ENCODE measurements at places on chromosomes 2 and 18.
A peak's percentile ranks its signal among the peaks of the same experiment; 100 is the strongest.

DNA sequence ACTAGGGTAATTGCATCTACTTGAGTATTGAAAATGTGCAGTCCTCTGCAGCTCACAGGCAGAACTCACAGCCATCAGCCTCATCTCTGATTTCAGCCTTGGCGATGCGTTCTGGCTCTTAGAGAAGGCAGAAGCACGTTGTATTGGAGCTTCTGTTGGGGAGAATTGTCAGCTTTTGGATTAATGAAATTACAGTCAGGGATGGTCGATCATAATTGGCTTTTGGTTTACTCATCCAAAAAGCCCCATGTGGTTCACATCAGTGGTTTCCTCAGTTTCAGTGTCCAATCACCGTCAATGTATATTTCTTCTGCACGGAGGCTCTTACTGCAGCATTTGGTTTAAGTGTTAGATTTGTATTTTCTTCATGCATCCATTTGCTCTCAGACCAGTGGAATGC, 218.5 kb upstream of the SOX11 start:
- DNase-seq = no peak

DNA sequence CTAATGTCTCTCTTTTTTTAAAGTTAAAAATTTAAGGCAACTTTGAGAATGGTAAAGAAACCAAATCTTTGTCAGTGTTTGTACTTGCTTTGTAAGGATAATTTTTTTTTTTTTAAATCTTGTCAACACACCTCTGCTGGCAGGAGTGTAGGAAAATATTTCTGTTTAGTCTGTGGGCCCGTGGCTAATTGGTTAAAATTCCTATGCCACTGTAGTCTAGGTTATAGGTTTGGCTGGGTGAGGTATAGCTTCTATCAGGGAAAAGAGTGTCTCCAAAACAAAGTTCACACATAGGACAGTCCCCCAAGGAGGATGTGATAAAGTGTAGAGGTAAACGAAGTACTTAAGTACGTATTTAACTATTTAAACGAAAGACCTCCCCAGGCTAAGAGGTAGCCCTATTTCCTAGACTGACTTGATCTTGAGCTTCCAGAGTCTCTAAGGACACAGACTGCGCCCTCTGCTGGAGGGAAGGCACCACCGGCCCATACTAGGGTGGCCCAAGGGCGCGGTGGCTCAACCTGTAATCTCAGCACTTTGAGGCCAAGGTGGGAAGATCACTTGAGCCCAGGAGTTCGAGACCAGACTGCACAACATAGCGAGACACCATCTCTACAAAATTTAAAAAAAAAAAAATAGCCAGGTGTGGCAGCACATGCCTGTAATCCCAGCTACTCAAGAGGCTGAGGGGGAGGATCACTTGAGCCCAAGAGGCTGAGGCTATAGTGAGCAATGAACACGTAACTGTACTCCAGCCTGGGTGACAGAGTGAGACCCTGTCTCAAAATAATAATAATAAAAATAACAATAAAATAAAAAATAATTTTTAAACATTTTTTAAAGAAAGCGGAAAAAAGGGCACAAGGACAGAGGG, 8.9 kb downstream of the TEX44 start:
- no peak for DNase-seq

- no peak for DNase-seq
Measured at GRCh38 chr2:21118302-21118920, 5.4 kb upstream of the TDRD15 start.

DNA sequence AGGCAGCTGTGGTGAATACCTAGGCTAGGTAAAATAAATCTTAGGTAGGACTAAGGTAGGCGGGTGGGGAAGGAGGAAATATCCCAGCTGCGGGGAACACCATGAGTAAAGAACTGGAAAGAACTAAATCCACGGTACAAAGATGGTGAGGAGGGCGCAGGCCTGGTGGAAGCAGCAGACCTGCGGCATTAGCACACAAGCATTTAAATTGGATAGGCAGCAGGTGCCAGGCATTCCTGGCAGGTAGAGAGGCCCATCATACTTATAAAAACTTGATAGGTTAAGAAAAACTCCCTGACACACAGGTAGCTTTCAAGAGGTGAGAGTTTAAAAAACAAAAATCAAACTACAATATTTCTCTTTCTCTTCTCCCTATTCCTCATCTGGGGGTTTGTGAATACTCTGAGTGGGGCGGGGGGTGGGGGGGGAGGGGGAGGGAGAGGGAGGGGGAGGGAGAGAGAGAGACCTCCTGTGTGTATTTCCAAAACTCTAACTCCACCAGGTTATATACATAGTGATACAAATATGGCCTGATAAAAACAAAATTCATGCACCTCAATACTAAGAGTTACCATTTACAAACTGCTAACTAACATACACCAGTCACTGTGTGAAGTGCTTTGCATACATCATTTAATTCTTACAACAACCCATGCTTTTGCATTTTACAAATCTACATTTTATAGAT, 13.5 kb downstream of the AAK1 start:
- no peak for DNase-seq

DNA sequence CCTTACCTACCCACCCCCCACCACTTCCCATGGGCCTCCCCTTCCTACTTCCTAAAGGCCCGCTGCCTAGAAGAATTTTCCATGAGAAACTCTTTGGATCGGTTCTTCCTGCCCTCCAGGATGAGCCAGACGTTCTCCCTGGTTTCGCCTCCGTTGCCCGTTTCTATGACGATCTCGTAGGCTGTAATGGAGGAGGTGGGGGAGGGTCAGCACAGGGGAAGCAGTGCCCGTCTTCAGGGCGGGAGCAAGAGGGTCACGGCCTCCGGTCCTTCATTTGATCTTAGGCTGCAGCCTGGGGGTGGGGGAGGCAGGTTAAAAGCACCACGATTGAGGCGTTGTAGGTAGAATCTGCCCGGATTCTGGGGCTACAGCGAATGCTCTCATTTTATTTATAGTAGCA, 172.0 kb downstream of the LOXHD1 start:
- no peak for DNase-seq

- DNase-seq = no peak
Measured at GRCh38 chr18:68985172-68985820, 187.4 kb downstream of the CCDC102B start.

DNA sequence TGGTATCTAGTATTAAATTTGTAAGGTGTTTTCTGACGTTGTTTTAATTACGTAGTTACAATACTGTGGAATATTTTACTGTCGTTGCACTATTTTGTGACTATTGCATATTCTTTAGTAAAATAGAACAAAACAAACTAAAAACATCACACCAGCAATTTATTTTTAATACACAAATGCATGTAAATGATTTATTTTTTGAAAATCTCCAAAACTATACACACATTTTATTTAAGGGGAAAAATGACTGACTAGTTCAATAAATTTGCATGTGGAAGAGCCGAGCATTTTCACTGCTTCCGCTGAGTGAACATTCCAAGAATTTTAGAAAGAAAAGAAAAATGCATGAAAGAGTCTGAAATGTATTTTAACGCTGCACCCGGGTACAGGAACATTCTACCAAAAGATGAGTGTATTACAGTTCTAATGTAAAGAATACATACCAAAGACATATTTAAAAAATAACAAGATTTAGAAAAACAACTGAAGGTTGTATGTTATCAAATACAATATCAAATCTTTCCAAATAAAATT, 257.7 kb downstream of the MEIS1 start:
- DNase-seq = no peak

GRCh38 chr2:114068438-114068837, 178.5 kb downstream of the ACTR3 start:
- peak; percentile 25 for DNase-seq

- DNase-seq = no peak
Measured at GRCh38 chr2:27855476-27855875, 34.7 kb downstream of the RBKS start.

- no peak for DNase-seq
Measured at GRCh38 chr2:28250006-28250405, 142.7 kb upstream of the FOSL2 start.

DNA sequence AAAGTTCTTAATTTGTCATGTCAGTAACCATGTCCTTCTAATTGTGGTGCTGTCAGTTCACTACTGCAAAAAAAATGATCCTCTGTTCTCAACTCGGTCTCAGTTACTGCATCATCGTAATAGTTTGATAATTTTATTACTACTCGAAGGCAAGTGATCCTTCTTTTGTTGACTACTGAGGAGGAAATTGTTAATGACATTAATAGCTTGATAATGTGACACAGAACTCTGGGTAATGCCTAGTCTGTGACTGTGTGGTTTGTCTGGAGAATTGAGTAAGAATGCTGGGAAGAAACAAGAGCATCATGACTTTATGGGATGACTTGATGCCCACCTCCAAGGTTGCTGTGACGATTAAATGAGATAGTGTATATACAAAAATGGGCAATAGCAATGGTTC, 267.2 kb downstream of the LRRTM1 start:
- DNase-seq = no peak

DNA sequence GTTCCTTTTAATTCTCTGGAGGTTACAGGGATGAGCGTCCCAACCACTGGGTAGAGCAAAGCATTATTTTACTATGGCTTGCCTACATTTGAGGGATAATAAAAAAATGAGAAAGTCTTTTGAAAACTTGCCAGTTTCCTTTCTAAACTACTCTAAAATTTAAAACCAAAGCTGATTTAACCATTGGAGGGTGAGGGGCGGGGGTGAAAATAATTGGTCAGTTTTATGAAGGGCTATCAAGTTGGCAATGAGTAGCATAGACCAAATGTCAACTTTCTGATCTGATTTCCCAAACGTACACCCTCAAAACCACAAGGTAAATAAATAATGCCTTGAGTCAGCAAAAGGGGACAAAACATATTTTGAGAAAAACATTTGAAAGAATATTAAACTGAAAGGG, 85.7 kb upstream of the STK17B start:
- no peak for DNase-seq

DNA sequence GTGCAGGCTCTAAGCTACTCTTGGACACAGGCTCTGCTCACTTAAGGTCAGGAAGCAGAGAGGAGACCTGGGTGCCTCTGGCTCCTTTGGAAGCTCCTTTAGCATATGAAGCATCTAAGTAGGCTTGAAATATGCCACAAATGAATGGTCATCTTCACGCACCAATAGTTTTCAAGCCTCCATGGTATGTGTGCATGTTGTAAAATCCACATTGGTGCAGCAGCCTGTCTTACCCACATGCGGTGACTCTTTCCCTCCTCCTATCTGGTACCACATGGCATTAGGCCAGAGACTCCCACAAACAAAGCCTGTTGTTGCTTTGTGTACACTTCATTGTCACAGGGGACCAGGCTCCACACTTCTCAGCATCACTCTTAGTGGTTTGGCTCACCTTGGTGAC, 442.2 kb upstream of the RAB12 start:
- no peak for DNase-seq

DNA sequence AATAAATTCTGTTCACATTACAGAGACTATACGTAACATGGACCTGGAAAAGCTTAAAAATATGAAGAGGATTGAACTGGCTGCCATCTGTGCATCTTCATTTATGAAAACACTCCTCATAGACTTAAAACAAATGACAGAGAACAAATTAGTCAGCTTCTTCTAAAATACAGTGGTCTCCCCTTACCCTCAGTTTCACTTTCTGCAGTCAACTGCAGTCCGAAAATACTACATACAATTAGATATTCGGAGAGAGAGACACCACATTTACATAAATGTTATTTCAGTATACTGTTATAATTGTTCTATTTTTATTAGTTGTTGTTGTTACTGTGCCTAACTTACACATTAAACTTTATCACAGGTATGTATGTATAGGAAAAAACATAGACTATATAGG, 6.5 kb downstream of the RNF103 start:
- no peak for DNase-seq

GRCh38 chr2:99297994-99298393, 3.0 kb downstream of the LYG1 start:
- no peak for DNase-seq

GRCh38 chr2:158969162-158969714, 798 bp downstream of the TANC1 start:
- no peak for DNase-seq

DNA sequence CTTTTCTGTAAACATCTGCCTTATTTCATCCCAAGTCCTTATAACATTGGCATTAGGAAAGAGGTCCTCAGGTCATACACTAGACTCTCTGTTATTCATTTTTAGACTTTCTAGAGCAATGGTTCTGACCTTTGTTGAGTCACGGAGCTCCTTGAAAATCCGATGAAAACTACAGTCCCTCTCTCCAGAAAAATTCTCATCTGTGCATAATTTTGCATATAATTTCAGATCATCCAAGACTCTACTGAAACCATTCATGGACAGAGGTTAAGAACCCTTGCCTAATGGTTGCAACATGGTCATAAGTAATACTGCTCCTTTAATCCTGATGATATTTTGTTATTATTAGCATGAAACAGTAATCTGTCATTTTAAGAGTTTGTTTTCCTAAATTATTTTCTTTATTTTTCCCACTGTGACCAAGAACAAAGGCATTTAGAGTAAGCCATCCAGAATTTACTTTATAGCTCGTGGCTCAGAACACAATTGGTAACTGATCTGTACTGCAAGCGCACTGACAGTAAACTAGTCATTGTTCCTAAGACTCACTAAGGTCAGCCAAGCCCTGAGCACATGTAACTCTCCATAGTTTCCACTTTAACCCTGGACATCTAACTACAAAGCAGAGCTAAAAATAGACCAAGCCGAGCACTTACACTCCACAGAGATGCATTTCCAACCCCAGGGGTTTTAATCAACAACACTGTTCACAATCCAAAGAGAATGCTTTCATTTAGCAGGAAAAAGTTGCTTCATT, 8.4 kb downstream of the MYOM1 start:
- DNase-seq = no peak

- no peak for DNase-seq
Measured at GRCh38 chr2:219633276-219634065, 6.0 kb downstream of the SLC4A3 start.

DNA sequence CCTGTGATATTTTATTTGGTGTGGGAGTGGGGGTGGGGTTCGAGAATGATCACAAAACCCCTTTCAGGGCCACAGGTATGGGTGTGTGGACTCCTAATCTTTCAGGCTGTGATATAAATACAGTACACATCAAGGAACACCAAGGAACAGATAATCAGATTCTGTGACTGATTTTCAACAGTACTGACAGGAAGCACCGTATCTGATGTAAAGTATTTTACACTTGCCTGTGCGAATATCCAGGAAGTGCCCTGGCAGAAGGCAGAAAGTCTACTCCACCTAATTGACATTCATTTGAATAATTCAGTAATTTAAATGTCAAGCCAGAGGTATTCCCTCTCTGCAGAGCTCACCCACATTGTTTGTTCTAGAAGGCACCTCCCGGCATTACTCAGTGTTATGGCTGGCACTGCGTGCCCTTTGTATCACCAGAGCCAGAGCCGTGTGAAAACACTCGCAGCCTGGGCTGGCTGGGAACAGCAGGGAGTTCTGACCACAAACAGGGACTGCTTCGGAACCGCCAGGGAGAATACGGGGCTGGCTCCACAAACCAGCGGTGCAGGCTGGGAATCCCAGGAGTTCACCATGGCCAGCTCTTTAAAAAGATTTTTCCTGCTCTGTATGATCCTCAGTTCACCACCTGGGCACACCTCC, 91.8 kb downstream of the ACVR1 start:
- no peak for DNase-seq

- no peak for DNase-seq
Measured at GRCh38 chr2:133713049-133713580, 144.9 kb upstream of the NCKAP5 start.

DNA sequence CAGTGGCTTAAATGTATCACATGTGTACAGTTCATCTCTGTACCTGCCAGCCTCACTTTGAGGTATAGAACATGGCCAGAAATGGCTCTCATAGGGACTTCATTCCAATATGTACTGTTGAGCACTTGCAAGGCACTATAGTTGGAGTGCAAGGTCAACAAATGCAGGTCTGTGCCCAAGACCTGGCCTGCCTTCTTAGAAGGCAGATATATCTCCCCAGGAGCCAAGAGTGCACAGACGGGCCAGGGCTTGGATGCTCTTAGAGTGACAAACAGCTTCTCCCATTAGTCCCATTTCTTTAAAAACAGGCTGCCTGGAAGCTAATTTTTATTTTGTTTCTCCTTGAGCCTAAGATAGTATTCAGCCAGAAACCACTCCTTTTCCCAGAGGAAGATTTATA, 7.3 kb downstream of the TEX261 start:
- no peak for DNase-seq
